Neural progenitor cell (in vitro differentiated cells): ENCODE measurements at places on chromosomes 4 and X. TPM values are rescaled to one million over a fixed set of nuclear protein-coding genes. Genes with fewer than 3 reads are reported as not detected.

DNA sequence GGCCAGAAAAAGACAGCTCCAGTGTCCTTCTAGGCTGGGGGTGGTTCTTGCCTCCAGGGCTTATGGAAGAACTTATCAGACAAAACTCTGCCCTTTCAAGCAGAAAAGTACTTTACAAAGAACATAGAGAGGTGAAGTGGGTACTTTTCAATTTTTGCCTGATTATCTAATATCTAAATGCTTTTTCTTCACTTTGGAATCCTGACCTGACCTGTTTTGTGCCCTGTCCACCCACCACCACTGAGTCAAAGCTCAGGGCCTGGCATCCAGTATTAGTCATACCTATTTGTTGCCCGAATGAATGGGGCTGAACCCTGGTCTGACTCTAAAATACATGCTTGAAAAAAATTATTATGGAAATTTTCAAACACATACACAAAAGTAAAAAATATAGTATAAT lies 37.2 kb downstream of the RTL9 start:
- H3K27ac ChIP-seq = no peak overlapping the region
- H3K36me3 ChIP-seq = no peaks in the 10 kb centered on the region
- no peaks in the 10 kb centered on the region for H3K27me3 ChIP-seq
- no peak for DNase-seq
- no peak overlapping the region for H3K4me3 ChIP-seq

GRCh38 chr4:105140684-105141490 lies 5.8 kb upstream of the TET2 start:
- H3K4me3 ChIP-seq = no peak overlapping the region
- peaks cover 80% of the 10 kb centered on the region for H3K27me3 ChIP-seq
- H3K27ac ChIP-seq = no peak overlapping the region
- H3K4me1 ChIP-seq = no peaks in the 10 kb centered on the region
- DNase-seq = peak; percentile 43

GRCh38 chr4:38162240-38162784 lies 202.1 kb downstream of the PTTG2 start:
- no peaks in the 10 kb centered on the region for H3K36me3 ChIP-seq
- no peaks in the 10 kb centered on the region for H3K27me3 ChIP-seq
- peak; percentile 60 for DNase-seq
- peaks cover 14% of the 10 kb centered on the region for H3K4me1 ChIP-seq
- H3K4me3 ChIP-seq = no peak overlapping the region
- no peak overlapping the region for H3K27ac ChIP-seq

- H3K27me3 ChIP-seq = no peaks in the 10 kb centered on the region
- no peak overlapping the region for H3K27ac ChIP-seq
- no peaks in the 10 kb centered on the region for H3K36me3 ChIP-seq
- no peak for DNase-seq
- H3K4me3 ChIP-seq = no peak overlapping the region
Observed at GRCh38 chr4:67549123-67549522, 3.8 kb upstream of the CENPC start.

SLIT2 gene
- total RNA-seq = 1.2 and 3.0 TPM in 2 replicates

SFRP2 gene
- total RNA-seq = 86.1 and 123 TPM in 2 replicates

PAQR3 gene
- total RNA-seq = 59.4 and 80.8 TPM in 2 replicates

CNGA1 gene
- 0.37 and 1.5 TPM in 2 replicates for total RNA-seq

GRCh38 chr4:184382189-184382846 lies 92.0 kb downstream of the IRF2 start:
- H3K4me1 ChIP-seq = peaks cover 43% of the 10 kb centered on the region
- H3K27ac ChIP-seq = no peak overlapping the region
- DNase-seq = no peak
- no peaks in the 10 kb centered on the region for H3K27me3 ChIP-seq
- H3K36me3 ChIP-seq = no peaks in the 10 kb centered on the region
